Panc1 (cell line): ENCODE measurements at places on chromosomes 11 and 22. TPM values are rescaled to one million over a fixed set of nuclear protein-coding genes. Genes with fewer than 3 reads are reported as not detected.

GRCh38 chr22:22410121-22410520 is 98.4 kb downstream of the ZNF280B start:
- H3K4me1 ChIP-seq, result no peaks in the 10 kb centered on the region
- no peaks in the 10 kb centered on the region for H3K36me3 ChIP-seq
- H3K27ac ChIP-seq, result no peak overlapping the region
- DNase-seq, result no peak

Gene CXCR5
- total RNA-seq, result not detected

- no peak overlapping the region for H3K4me3 ChIP-seq
- no peaks in the 10 kb centered on the region for H3K27me3 ChIP-seq
- no peak overlapping the region for H3K27ac ChIP-seq
- H3K4me1 ChIP-seq, result no peaks in the 10 kb centered on the region
- DNase-seq, result no peak
Measured at GRCh38 chr22:29872144-29872893, 10.7 kb upstream of the MTMR3 start.

DNA sequence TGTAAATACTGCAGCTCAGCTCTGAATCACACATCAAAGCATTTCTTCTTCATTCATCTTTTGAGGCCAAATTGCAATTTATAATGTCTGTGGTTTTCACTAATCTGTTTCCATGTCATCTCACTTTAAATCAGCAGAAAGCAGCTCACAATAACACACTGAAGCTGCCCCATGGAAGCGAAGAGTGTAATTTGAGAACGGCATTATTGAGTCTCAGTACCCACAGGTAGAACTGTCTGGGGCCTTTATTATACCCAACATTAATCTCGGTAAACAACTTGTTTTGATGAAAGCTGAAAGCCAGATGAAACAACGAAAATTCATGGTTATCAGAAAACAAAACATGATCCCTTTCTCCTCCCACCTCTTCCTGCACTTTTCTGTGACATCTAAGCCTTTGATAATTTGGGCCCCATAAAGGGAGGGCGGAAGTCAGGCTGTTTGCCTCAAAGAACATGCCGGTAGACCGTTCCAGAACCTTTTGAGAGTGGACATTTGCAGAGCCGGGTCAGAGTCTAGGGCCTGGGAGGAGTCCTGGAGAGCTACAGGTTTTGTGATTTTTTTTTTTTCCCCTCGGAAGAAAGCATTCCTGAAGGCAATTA is 68.2 kb upstream of the SESN3 start:
- no peak overlapping the region for H3K27ac ChIP-seq
- DNase-seq, result no peak
- H3K27me3 ChIP-seq, result peaks cover 11% of the 10 kb centered on the region
- H3K4me3 ChIP-seq, result no peak overlapping the region

Gene NLRP14
- 0.08 TPM for total RNA-seq

DNA sequence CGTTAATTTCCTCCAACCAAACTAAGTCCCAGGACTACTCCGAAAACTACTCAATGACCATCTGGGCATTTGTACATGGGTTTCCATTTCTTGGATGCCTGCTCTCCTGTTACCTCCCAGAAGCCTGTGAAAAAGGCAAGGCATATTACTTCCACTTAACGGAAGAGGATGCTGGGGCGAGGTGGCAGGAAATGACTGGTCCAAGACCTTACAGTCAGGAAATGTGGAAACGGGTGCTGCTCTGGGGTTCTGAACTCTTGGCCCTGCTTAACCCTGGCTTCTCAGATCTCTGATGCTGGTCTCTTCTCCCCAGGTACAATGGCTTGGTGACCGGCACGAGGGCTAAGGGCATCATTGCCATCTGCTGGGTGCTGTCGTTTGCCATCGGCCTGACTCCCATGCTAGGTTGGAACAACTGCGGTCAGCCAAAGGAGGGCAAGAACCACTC is 12.9 kb downstream of the ADORA2A start:
- no peaks in the 10 kb centered on the region for H3K27me3 ChIP-seq
- no peak for DNase-seq
- H3K36me3 ChIP-seq, result no peaks in the 10 kb centered on the region

DNA sequence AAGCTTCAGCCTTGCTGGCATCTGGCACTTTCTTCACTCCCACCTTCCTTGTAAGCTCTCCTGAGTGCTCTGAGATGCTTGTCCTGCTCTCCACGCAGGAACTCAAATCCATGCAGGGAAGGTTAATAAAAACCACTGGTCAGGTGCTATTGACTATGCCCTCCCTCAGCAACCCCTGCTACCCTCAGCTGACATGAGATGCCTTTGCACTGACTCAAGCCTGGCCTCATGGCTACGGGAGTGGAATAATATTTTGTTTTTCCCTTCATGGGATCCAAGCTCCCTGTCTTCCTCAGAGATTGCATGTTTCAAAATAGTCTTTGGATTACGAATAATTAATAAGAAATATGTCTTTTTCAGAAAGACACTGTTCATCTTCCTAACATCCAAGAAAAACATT is 31.7 kb upstream of the ABCC8 start:
- no peak overlapping the region for H3K27ac ChIP-seq
- no peaks in the 10 kb centered on the region for H3K4me1 ChIP-seq
- H3K36me3 ChIP-seq, result no peaks in the 10 kb centered on the region
- H3K4me3 ChIP-seq, result no peak overlapping the region

GRCh38 chr11:40268551-40268950 is 1190.9 kb downstream of the LRRC4C start:
- no peak overlapping the region for H3K4me3 ChIP-seq
- no peak for DNase-seq
- no peaks in the 10 kb centered on the region for H3K36me3 ChIP-seq
- 0 out of 2 replicates have a peak, but pooled peaks cover 2% of the 10 kb centered on the region for H3K27me3 ChIP-seq
- no peaks in the 10 kb centered on the region for H3K4me1 ChIP-seq

GRCh38 chr22:40161194-40161593 is 16.5 kb upstream of the TNRC6B start:
- H3K36me3 ChIP-seq, result no peaks in the 10 kb centered on the region
- H3K27ac ChIP-seq, result no peak overlapping the region
- H3K27me3 ChIP-seq, result no peaks in the 10 kb centered on the region
- no peak overlapping the region for H3K4me3 ChIP-seq

- H3K36me3 ChIP-seq, result peaks cover 8% of the 10 kb centered on the region
- no peak for DNase-seq
- H3K27me3 ChIP-seq, result no peaks in the 10 kb centered on the region
- no peaks in the 10 kb centered on the region for H3K4me1 ChIP-seq
Measured at GRCh38 chr22:31818481-31819392, 64.9 kb downstream of the DEPDC5 start.

Gene DDX25
- total RNA-seq, result 0.15 TPM

GRCh38 chr11:126890561-126890960 is 110.0 kb downstream of the KIRREL3 start:
- no peak overlapping the region for H3K27ac ChIP-seq
- no peaks in the 10 kb centered on the region for H3K36me3 ChIP-seq
- H3K4me3 ChIP-seq, result no peak overlapping the region
- DNase-seq, result no peak

Gene TEAD1
- total RNA-seq, result 102 TPM

Gene GLB1L3
- not detected for total RNA-seq

Gene KRTAP5-8
- not detected for total RNA-seq

DNA sequence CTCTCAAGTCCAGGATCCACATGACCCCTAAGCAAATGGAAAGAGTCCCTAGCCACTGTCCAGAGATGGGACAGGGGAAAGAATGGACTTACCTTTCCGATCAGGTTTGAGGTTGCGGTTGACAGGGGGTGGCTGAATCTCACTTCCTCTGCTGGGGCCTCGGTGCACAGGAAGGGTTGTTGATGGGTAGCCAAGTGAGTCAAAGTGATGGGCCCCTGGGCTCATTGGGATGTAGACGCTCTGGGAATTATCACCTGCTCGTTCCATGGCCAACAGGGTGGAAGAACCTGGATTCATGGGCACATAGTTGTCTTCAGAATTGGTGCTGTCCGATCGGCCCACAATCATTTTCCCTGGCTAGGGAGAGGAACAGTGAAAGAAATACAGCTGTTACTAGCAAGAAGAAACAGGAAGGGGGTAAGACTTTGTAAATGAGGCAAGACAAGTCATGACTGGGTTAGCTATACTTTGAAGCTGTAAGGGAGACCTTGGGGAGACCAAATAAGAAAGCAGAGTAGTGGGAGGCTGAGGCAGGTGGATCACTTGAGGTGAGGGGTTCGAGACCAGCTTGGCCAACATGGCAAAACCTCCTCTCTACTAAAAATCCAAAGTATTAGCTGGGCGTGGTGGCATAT is 34.7 kb downstream of the USP35 start:
- no peak overlapping the region for H3K27ac ChIP-seq
- H3K4me3 ChIP-seq, result no peak overlapping the region
- H3K27me3 ChIP-seq, result no peaks in the 10 kb centered on the region
- no peak for DNase-seq
- H3K4me1 ChIP-seq, result no peaks in the 10 kb centered on the region

- H3K4me1 ChIP-seq, result no peaks in the 10 kb centered on the region; the same call in 1 of the 2 replicates
- no peaks in the 10 kb centered on the region for H3K27me3 ChIP-seq
Measured at GRCh38 chr11:91158891-91159537, 936.2 kb upstream of the CHORDC1 start.

DNA sequence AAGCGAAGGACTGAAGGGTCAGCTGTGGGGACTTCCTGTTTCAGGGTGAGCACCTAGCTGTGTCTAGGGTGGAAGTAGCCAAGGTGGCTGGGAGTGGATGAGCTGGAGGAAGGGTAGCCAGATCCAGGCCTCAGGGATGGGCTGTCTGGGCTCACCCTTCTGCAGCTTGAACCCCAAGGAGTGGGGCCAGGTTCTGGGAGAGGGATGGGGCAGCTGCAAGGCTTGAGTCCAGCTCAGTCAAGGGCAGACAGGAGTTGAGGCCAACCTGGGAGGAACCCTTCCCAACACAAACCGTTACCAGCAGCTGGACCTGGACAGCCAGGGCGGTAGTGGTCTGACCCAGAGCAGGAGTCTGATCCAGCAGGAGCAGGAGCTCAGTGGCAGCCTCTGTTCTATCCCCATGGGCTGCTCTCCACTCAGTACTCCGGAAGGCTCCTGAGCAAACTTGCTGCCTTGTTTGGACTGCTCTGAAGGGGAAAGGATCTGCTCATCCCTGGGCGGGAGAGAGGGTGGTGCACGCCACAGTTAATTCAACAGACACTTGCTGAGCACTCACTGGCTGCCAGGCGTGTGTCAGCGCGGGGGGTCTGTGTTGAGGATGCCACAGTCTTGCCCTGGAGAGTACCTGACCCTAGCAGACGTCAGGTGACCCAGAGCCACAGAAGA is 53.8 kb upstream of the THY1 start:
- no peak for DNase-seq
- H3K36me3 ChIP-seq, result no peaks in the 10 kb centered on the region
- no peaks in the 10 kb centered on the region for H3K27me3 ChIP-seq
- H3K4me1 ChIP-seq, result no peaks in the 10 kb centered on the region

DNA sequence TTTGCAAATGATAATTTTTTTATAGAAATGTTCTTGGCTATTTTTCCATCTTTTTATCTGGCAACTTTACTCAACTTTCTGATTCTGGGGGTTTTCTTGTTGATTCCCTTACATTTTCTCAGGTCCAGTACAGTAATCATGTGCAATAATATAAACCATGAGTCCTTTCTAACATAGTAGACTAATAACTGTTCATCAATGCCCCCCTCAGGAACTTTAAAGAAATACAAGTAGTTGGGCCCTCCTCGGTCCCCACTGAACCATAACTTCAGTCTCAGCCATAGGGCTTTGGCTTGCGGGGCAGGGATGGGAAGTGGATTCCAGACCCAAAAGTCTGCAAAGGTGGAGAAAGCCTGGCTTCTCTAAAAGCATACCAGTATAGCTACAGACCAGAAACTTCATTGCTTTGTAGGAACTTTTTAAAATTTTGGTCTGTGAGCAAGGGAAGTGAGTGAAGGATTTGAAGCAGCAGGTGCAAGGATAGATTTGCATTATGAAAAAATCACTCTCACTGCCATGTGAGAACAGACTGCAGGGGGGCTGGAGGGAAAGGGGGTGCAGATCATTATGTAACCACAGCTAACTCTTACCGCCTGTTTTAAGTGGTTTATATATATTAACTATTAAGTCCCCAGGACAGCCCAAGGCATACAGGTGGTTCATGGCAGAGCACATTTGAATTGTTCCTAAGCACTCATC is 10.4 kb upstream of the TUB start:
- no peak overlapping the region for H3K27ac ChIP-seq
- peaks cover 27% of the 10 kb centered on the region for H3K27me3 ChIP-seq
- H3K4me3 ChIP-seq, result no peak overlapping the region

Gene ASCL3
- not detected for total RNA-seq

Gene RAC2
- total RNA-seq, result 1.5 TPM
